ENCODE measurements at places on chromosomes 1 and 21.

DNA sequence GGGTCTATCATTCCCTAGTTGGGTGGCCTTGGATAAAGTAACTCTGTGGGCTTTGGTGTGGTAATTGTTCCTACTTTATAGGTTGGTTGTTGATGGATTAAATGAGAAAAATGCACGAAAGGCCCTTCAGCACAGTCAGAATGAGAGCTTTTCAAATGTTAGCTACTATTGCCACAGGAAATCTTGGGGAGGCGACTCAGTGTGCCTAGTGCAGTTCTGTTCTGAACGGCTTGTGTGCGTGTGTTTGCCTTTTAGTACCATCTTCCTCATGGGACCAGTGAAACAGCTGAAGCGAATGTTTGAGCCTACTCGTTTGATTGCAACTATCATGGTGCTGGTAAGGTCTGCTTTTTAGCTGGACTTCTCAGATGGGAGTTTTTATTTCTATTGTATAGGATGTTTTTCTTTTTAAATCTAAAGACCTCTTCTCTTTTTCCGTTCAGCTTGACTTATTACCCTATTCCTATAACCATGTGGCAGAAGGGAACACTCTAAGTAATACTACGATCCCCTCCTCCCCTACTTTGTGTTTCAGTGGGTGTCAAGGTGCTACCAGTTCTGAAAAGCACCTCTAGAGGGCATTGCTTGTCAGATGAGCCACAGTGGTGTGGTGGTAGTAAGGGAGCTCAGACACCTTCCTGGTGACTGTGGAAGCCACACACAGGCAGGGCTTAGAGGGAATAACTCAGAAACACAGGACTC is 9.2 kb downstream of the SFT2D2 start:
- peak; percentile 59 for DNase-seq

GRCh38 chr1:239987103-239987745 is 104.5 kb upstream of the FMN2 start:
- peak; percentile 33 for DNase-seq

GRCh38 chr21:37565530-37566223 is 199.1 kb downstream of the DYRK1A start:
- no peak for DNase-seq

DNA sequence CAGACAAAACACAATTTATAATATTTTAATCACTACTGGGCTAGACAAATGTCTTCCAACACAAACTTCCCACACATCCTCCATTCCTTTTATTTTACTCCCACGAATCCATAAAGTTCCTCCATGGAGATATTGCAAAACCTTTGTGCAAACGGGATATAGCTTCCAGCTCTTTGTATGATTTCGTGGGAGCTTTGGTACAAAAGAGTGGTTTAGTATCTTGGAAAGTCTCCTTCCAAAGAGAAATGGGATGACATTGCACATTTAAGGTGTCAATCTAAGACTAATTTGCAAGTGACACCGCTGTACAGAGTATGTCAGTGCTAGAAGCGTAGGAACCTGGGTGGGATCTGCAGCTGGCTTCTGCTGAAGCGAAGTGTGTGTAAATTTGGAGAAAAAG is 455.2 kb upstream of the RUNX1 start:
- no peak for DNase-seq

GRCh38 chr1:89631816-89632656 is 884 bp upstream of the LRRC8C start:
- DNase-seq = no peak

DNA sequence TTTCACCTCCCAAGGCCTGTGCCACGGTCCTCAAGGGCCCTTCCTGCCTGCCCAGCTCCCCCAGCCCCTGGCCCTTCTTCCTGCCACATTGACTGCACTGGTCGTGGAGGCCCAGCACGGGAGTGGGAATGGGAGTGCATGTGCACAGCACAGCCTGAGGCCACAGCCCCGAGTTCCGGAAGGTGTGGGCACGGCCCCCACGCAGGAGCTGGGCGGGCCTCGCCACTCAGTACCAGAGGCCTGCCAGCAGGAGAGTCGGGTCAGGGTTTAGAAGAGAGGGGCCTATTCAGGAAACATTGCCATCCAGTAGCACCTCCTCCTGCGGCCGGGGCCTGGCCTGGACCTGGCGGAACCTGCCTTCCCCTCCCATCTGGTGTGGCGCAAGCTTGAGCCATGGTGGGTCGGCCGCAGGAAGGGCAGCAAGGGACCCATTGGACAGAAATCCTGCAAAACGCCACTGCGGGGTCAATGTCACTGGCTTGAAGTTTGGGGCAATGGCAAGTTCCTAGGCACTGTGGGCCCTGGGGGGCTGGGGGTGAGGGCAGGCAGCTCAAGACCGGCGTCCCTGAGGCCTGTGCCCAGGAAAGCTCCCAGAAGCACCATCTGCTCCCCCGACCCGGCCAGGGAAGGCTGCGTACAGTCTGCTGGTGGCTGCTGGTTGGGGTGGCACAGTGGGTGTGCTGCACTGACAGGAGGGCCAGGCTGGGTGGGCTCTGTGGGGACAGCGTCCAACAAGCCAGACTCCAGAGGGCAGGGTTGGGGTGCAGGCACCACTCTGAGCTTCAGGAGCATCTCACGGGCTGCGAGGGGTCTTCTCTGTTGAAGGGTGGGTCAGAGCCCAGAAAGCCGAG is 1.8 kb upstream of the TMEM52 start:
- no peak for DNase-seq

DNA sequence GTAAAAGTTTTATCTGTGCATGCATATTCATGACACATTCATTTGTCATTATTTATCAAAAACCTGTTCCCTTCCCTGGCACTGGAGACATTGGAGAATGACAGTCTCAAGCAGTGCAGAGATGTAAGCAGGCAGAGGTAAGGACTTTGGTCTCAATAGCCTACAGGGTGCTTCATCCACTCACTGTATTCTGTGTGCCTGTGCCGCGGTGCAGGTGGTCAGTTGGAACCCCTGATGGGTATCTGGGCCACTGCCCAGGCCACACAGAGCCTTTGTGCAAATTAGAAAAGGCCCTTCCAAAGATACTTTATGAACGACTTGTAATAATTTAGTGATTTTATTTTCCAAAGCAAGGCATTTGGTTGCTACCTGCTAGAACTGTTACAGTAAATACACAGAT is 44.0 kb downstream of the CDC42 start:
- DNase-seq = no peak

DNA sequence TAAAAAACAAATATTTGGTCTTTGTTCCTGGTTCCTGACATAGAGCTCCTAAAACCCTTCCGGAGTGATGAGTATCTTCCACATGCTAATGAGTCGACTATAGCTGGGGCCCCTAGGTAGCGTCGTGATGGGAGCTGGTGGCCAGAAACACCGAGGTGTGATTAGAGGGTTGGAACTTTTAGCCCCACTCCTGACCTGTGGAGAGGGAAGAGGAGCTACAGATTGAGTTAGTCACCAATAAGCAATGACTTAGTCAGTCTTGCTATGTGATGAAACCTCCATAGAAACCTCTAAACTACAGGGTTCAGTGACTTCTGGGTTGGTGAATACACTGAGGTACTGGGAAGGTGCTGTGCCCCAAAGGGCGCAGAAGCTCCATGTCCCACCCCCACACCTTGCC is 30.1 kb upstream of the PLD5 start:
- no peak for DNase-seq

DNA sequence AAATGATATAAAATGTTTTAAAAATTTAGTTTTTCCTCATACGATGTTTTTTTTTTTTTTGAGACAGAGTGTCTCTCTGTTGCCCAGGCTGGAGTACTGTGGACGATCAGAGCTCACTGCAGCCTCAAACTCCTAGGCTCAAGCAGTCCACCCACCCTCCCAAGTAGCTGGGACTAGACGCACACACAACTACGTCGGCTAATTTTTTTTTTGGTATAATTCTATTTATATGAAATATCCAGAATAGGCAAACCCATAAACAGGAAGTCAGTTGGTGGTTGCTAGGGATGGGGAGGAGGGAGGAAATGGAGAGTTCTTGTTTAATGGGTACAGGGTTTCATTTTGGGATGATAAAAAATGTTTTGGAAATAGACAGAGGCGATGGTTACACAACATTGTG is 56.5 kb downstream of the WARS2 start:
- no peak for DNase-seq

DNA sequence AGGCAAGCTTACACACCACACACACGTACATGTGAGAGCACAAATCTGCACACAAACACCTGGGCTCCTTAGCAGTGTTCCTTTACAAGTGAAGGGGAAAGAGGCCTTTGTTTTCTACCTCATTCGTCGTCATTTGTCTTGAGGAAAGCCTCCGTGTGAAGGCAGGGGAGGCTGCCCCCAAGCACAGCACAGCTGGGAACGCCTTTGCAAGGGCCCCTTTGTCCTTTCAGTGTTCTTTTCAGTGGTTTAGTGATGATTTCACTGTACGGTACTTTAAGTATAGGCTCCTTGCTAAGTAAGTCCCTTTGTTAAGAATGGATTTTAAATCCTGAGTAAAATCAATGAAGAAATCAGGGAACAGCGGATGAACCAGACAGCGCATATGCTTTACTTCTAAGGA is 94.1 kb downstream of the PGBD5 start:
- no peak for DNase-seq

- no peak for DNase-seq
These were observed 285.4 kb upstream of the USP25 start for GRCh38 chr21:15444118-15444960.

- DNase-seq = no peak
These were observed 44.3 kb upstream of the H6PD start for GRCh38 chr1:9190234-9190633.

- DNase-seq = peak; percentile 38
These were observed 218.0 kb upstream of the GALNT2 start for GRCh38 chr1:229848752-229849677.

DNA sequence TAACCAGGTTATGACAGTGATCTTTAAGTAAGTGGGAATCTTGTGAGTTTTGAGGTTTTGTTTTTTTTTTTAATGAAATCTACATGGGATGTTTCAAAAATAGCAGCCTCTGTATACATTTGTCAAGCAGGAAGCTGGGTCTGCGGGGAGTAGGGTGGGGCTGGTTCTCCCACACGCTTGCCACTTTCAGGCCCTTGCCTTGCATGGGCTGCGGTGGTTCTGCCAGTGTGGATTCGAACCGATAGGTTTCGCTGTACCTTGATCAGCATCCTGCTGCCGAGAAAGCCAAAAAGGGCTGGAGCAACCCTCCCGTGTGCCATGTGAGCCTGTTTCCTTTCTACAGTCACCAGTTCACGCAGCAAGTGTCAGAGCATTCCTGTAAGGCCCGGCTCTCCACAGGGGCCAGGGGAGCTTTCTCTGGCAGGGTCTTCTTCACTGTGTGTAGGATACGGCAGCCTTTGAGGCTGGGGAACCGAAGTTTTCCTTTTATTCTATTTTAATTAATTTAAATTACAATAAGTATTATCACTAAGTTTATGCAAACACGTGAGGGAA is 79.2 kb upstream of the SAMD11 start:
- no peak for DNase-seq

GRCh38 chr1:154154534-154155191 is at the start of gene NUP210L:
Gene NUP210L, minus strand, starts transcription at chr1:154155073.
- no peak for DNase-seq

DNA sequence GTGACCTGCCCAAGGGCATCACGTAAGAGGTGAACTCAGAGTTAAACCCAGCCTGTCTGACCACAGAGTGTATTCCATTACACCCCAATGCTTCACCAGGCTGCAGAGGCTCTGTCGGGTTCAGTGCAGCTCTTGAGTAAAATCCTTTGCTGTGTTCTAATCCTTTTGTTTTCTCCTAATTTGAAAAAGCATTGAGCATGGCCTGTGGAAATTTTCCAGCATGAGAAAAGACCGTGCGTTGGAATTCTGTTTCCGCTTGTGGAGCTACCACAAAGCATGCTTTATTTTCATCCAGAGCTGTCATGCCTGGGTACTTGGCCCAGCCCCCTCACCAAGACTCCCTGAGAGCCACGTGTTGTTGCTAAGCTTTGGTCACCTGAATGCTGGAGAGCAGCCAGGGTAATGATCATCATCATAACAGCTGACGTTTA is 317.6 kb downstream of the PRDM2 start:
- DNase-seq = no peak

DNA sequence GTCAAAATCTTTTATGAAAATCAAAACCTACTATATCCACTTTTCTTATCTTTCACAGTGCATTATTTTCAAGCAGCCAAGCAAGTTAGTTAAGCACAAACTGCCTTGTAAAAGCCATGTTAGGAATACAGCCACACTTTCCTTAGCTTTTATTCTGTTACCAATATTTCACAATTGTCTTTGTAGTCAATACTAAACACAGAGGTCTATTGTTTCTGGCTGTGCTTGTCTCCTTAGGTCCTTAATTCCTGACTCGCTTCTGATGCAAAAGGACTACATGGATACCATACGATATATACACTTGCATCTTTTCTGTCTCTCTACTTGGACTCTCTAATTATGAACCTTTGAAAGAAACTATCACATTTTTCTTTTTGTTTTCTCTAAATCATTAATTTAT is 331.8 kb downstream of the NEGR1 start:
- DNase-seq = no peak

DNA sequence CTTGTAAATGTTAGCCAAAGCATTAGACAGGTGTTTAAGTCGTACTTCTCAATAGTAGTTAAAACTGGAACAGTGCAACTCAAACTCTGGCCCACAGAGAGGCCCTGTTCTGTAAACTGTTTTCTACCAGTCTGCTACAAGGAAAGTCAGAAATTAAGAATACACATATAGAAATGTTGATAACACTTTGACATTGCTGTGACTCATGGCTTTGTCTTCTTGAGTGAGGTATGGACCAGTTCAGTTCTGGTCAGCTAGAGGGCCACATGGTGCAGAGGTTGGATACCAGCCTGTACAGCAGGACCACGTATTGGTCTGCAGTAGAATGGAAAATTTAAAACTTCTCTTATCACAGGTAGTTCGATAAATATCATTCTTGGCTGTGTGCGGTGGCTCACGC is 22.3 kb downstream of the ZBTB8B start:
- no peak for DNase-seq

GRCh38 chr21:45391743-45392572 is 13.0 kb upstream of the COL18A1 start:
- DNase-seq = no peak

DNA sequence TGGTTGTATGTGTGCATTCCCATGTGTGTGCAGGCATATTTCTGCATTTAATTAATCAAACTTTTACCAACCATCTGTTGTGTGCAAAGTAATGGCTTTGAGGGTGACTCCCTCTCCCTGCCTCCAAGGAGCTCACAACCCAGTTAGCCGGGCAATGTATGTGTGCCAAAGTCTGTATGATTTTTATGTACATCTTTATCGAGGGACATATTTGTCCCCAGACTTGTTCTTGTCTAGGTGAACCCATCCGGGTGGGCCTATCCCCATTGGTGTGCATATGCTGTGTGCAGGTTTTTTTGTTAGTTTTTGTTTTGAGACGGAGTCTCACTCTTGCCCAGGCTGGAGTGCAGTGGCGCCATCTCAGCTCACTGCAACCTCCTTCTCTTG is 1.8 kb downstream of the SYTL1 start:
- no peak for DNase-seq

- DNase-seq = peak; percentile 68
These were observed 46.5 kb downstream of the NCF2 start for GRCh38 chr1:183543619-183544204.

GRCh38 chr1:201515062-201515750 is 8.3 kb upstream of the CSRP1 start:
- no peak for DNase-seq

DNA sequence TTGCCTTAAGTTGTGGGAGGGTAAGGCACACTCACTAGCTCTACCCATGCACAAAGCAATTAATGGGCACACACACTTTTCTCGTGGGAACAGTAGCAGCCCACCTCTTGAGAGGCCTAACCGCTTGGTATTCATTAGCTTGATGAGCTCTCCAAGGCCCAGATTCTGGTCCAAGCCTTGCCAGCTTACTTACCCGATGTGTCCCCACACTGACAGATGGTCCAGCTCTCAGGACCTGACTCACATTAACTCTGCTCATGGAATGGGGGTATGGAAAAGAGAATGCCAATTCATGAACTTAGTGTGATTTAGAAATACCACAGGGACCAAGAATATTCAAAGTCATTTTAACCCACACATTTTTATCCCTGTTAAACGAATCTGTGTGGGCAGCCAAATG is 106.8 kb upstream of the CACHD1 start:
- DNase-seq = peak; percentile 50

Measured in NCI-H446 (cell line).